Esophagus (tissue), 2 donors: ENCODE measurements at places on chromosomes 5 and 9. TPM values are rescaled to one million over a fixed set of nuclear protein-coding genes. Genes with fewer than 3 reads are reported as not detected.

The ANKRD20A1 gene
- 0.85 TPM for polyA plus RNA-seq

The FSTL4 gene
- 0.67 TPM for polyA plus RNA-seq

The REEP5 gene
- 25.4 TPM for polyA plus RNA-seq

The FAM221B gene
- polyA plus RNA-seq, result not detected

The CD72 gene
- polyA plus RNA-seq, result 0.26 TPM

The GPSM1 gene
- 1.7 TPM for polyA plus RNA-seq

The GLRA1 gene
- polyA plus RNA-seq, result not detected

The CHSY3 gene
- 0.14 TPM for polyA plus RNA-seq

The LCN15 gene
- polyA plus RNA-seq, result not detected

The DNAH5 gene
- 0.08 TPM for polyA plus RNA-seq

The OLFML2A gene
- polyA plus RNA-seq, result 5.2 TPM

The POC5 gene
- polyA plus RNA-seq, result 3.5 TPM

The PCDHA13 gene
- not detected for polyA plus RNA-seq

The CCNJL gene
- polyA plus RNA-seq, result 0.44 TPM

The SLC25A48 gene
- polyA plus RNA-seq, result 1.2 TPM

The FOXD4L6 gene
- polyA plus RNA-seq, result 0.04 TPM

The TENT4A gene
- polyA plus RNA-seq, result 7.9 TPM

The SARDH gene
- polyA plus RNA-seq, result 0.20 TPM

The FBP2 gene
- polyA plus RNA-seq, result not detected

The SLC1A3 gene
- 16.1 TPM for polyA plus RNA-seq

The TMC1 gene
- 6.1 TPM for polyA plus RNA-seq

The TCF7 gene
- 2.4 TPM for polyA plus RNA-seq

The CTNND2 gene
- polyA plus RNA-seq, result not detected

The N4BP3 gene
- 26.2 TPM for polyA plus RNA-seq

The IL33 gene
- polyA plus RNA-seq, result 5.8 TPM

The CDHR2 gene
- 0.08 TPM for polyA plus RNA-seq

The TTC23L gene
- not detected for polyA plus RNA-seq

The INSYN2B gene
- polyA plus RNA-seq, result 0.01 TPM

The SKP1 gene
- polyA plus RNA-seq, result 423 TPM

The FGF10 gene
- 0.56 TPM for polyA plus RNA-seq

The P4HA2 gene
- 11.9 TPM for polyA plus RNA-seq

The IL7R gene
- polyA plus RNA-seq, result 2.5 TPM

The ENTREP1 gene
- polyA plus RNA-seq, result 6.4 TPM

The PTPN3 gene
- polyA plus RNA-seq, result 14.7 TPM

The TMEM232 gene
- polyA plus RNA-seq, result 0.49 TPM

The DPYSL3 gene
- polyA plus RNA-seq, result 7.2 TPM

The MELK gene
- polyA plus RNA-seq, result 9.0 TPM

The MCTP1 gene
- polyA plus RNA-seq, result 0.92 TPM

The TLX3 gene
- not detected for polyA plus RNA-seq

The SLC6A18 gene
- not detected for polyA plus RNA-seq

The CEP72 gene
- 7.0 TPM for polyA plus RNA-seq

The PCDHGA11 gene
- polyA plus RNA-seq, result 0.75 TPM

The KCNV2 gene
- polyA plus RNA-seq, result not detected

The EGFLAM gene
- polyA plus RNA-seq, result 0.53 TPM

The BTNL8 gene
- 0.06 TPM for polyA plus RNA-seq

The COL15A1 gene
- 7.3 TPM for polyA plus RNA-seq

The KIF27 gene
- polyA plus RNA-seq, result 0.76 TPM

The TLE4 gene
- 12.9 TPM for polyA plus RNA-seq

The DIAPH1 gene
- 84.5 TPM for polyA plus RNA-seq

The S1PR3 gene
- 6.7 TPM for polyA plus RNA-seq

The DRD1 gene
- 0.08 TPM for polyA plus RNA-seq

The FAM163B gene
- not detected for polyA plus RNA-seq

The TSSK1B gene
- 0.01 TPM for polyA plus RNA-seq

The PCDHA10 gene
- 0.02 TPM for polyA plus RNA-seq

The LOX gene
- 0.71 TPM for polyA plus RNA-seq

The SPEF2 gene
- 1.4 TPM for polyA plus RNA-seq

The MAMDC2 gene
- 7.0 TPM for polyA plus RNA-seq

The RFX3 gene
- polyA plus RNA-seq, result 1.2 TPM
